ENCODE measurements at places on chromosomes 1 and 21. TPM values are rescaled to one million over a fixed set of nuclear protein-coding genes. Genes with fewer than 3 reads are reported as not detected.

Gene TMEM79
- total RNA-seq = not detected

Gene SPATA46
- not detected for total RNA-seq

Gene RUNX3
- total RNA-seq = 4.4 TPM

Gene BNIPL
- total RNA-seq = not detected

Gene KCNA3
- total RNA-seq = 2.2 TPM

Gene SYT14
- not detected for total RNA-seq

Gene METTL18
- total RNA-seq = 6.2 TPM

Gene FCAMR
- not detected for total RNA-seq

Gene CDC14A
- 20.5 TPM for total RNA-seq

Gene PGM1
- 148 TPM for total RNA-seq

Gene SIM2
- total RNA-seq = not detected

Gene SLC26A9
- total RNA-seq = not detected

Gene ARTN
- total RNA-seq = 0.88 TPM

Gene CD84
- total RNA-seq = 9.4 TPM

Gene LYPD8
- total RNA-seq = not detected

Gene ADAMTS5
- 146 TPM for total RNA-seq

Gene FLG2
- not detected for total RNA-seq

Gene TEDDM1
- not detected for total RNA-seq

Gene CYP4B1
- 332 TPM for total RNA-seq

Gene IGSF21
- total RNA-seq = 12.6 TPM

Gene OPRD1
- total RNA-seq = not detected

Gene KRTAP21-3
- total RNA-seq = not detected

Gene SPTA1
- total RNA-seq = 0.68 TPM

Gene TMEM54
- 36.7 TPM for total RNA-seq

Gene FYB2
- not detected for total RNA-seq

Gene PSMA5
- total RNA-seq = 29.9 TPM

Gene GPATCH2
- 15.5 TPM for total RNA-seq

Gene CELA2A
- not detected for total RNA-seq

Gene NCAM2
- total RNA-seq = 2.0 TPM

Gene KLF17
- total RNA-seq = not detected

Gene HUNK
- total RNA-seq = 0.19 TPM

Gene TTC22
- total RNA-seq = 2.1 TPM

Gene TFAP2E
- 0.22 TPM for total RNA-seq

Gene DYRK3
- total RNA-seq = 9.2 TPM

Gene COL6A1
- total RNA-seq = 199 TPM

Gene CAMSAP2
- total RNA-seq = 35.6 TPM

Gene KIF2C
- total RNA-seq = not detected

Gene GPR37L1
- total RNA-seq = not detected

Data from subcutaneous adipose tissue (tissue), 4 donors.